Activated CD4-positive, alpha-beta T cell treated with anti-CD3 and anti-CD28 coated beads, Interleukin-2, amount 10 ng/mL, durations not matched to agents 24 days and 14 days (primary cell): ENCODE measurements at places on chromosomes 1 and 21.

- DNase-seq = no peak
Measured at GRCh38 chr1:39826583-39826982, 37.9 kb upstream of the BMP8B start.

DNA sequence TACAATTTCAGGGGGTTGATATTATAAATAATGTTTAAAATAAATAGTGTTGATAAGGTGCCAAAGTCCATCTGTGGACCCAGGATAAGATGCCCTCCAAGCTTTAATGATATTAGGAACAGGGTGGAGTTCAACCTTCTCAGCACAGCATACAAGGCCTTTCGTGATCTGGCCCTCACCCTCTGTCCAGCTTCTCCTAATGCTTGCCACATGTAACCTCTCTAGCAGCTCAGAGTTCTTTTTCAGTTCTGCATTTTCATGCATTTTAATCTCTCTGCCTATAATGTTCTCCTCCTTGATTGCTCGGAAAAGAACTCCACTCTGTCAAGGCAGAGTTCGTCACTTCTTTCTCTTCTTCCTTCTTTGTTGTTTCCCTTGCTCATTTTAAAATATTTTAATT lies 21.4 kb upstream of the SMAP2 start:
- no peak for DNase-seq

DNA sequence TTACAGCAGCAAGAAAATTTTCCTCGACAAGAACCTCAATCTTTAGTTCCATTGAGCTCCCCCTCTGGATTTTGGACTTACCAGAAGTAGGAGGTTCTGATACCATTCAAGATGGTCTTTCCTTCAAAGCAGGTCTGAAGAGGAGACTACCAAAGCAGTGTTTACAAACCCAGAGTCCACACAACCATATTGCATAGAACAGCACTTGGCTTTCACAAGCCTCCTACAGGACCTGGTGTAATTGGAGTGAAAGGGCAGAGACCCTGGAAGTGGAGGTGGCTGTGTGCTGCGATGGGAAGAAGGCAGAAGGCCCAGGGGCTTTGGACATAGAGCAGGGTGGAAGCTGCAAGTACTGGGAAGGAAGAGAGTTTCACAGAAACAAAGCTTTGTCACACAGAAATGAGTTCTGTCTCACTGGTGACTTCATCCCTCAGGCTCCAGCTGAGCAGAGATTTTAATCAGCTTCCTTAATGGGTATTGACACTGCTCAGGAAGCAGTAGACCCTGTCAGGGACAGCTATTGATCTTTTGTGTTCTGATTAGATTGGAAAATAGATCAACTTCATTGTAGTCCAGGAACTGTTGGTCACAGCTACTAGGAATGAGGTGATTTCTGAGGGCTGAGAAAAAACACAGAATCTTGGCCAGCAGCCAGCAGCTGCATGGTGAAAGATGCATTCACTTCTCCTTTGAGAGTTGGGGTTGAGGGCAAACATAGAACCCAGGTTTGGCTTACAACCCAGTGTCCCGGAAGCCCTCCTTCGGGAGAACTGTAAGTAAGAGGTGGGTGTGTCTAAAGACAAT lies 124.0 kb downstream of the SYT2 start:
- no peak for DNase-seq

- peak; percentile 87 for DNase-seq
Measured at GRCh38 chr1:45493116-45493697, 2.2 kb upstream of the TESK2 start.
